Stimulated activated CD8-positive, alpha-beta memory T cell treated with anti-CD3 and anti-CD28 coated beads, Interleukin-4, amount 100 ng/mL, for 1 hour (primary cell): ENCODE measurements at places on chromosomes 16 and 17.
A peak's percentile ranks its signal among the peaks of the same experiment; 100 is the strongest.

DNA sequence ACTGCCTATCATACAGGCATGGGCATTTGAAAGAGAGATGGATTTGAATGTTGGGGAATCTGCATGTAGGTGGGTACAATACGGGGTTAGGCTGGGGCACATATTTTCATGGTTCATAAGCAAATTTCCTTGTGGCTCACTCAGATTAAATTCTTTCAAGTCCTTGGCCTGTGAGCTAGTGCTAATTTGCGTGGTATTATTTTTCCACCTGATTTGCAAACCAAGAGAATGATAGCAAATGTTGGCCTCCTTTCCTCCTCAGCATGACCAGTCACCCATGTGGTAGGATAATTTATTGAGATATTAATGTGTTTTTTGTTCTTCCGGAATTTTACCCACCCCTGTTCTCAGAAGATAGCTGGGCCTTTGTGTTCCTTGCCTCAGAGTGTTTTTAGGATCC, 22.9 kb downstream of the FAM20A start:
- DNase-seq, result no peak

- DNase-seq, result no peak
Observed at GRCh38 chr16:27080895-27081294, 14.2 kb downstream of the C16orf82 start.

- no peak for DNase-seq
Observed at GRCh38 chr17:15981208-15981607, 18.3 kb downstream of the ZSWIM7 start.

- DNase-seq, result no peak
Observed at GRCh38 chr17:80327518-80327917, 66.9 kb downstream of the RNF213 start.

GRCh38 chr17:79528592-79529125, 82.2 kb downstream of the RBFOX3 start:
- DNase-seq, result no peak

- DNase-seq, result no peak
Observed at GRCh38 chr16:75204410-75204758, 2.6 kb downstream of the CTRB2 start.

GRCh38 chr16:10016752-10017151, 165.5 kb downstream of the GRIN2A start:
- DNase-seq, result no peak

GRCh38 chr17:38704606-38705522, at the start of gene MLLT6:
Gene MLLT6, plus strand, starts transcription at chr17:38705273. Its CDS starts 360 bp downstream, at chr17:38705633.
- no peak for DNase-seq

DNA sequence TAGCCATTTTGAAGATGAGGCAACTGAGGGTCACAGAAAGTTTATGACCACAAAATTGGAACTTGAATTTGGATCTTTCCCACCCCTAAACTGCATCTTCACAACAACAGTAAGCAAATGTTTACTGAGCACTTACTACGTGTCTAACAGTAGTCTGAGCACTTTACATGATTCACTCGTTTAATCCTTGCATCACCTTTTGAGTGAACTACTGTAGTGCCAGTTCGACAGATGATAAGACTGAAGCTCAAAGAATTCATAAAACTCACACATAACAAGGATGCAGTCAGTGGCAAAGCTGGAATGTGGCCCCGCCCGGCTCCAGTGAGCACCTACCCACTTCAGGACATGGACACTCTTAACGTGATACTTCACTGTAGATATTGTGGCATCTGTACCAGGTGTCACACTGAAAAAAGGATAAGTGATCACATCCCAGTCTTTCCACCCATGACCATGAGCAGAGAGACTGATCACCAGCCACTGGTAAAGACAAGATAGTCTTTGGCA, 36.0 kb upstream of the HLF start:
- no peak for DNase-seq

DNA sequence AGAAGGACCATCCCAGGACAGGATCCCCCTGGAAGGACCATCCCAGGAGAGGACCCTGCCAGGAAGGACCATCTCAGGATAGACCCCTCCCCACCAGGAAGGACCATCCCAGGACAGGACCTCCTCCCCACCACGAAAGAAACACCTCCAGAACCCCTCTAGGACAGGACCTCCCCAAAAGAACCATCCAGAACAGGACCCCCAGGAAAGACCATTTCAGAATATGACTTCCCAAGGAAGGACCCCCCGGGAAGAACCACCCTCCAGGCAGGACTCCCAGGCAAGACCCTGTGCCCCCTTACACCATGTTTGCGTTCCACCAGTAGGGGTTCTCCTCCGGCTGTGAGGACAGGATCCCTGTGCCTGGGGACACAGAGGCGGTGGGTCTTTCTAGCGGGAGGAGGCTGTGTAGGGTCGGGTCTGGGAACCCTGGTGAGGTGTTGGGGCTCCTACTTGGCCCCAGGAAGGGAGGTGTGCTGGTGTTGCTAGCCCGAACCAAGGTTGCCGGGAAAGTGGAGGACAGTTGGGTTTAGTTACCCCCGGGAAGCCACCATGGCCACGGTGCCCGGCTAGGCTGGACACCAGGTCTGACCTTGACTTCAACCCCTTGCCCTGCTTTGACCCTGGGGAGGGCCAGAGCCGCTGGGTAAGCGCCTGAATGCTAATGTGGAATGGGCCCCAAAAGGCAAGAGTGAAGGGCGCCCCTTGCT, 2.2 kb downstream of the NOTUM start:
- DNase-seq, result no peak

DNA sequence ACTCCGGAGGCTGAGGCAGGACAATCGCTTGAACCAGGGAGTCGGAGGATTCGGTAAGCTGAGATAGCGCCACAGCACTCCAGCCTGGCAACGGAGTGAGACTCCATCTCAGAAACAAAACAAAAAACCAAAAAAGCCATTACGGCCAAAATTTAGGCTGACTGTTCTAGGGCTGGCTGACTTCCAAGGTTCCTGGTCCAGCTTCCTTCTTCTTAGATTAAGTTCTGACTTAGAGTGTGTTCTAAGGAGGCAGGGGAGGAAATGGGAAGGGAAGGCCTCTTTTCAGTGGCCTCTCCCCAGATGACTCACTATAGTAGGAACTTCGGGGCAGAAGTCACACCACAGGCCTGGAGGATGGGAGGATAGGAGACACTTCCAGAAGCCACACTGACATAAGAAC, 27.7 kb upstream of the CLEC18B start:
- no peak for DNase-seq

- no peak for DNase-seq
Observed at GRCh38 chr17:48548523-48549280, 3.8 kb upstream of the HOXB2 start.

DNA sequence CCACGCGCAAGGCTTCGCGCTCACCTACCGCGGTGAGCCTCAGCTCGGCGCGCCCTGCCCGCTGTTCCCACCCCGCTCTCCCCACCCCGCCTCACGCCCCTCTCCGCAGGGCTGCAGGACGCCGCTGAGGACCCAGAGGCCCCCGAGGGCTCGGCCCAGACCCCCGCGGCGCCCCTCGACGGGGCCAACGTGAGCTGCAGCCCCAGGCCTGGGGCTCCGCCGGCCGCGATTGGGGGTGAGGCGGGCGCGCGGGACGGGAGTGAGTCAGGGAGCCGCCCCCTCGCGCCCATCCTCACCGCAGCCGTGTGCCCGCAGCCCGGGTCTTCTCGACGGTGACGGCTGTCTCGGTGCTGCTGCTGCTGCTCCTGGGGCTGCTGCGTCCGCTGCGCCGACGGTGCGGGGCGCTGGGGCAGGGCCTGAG, 1.9 kb upstream of the PAQR4 start:
- no peak for DNase-seq

GRCh38 chr17:30376621-30377452, 1.9 kb upstream of the CPD start:
- DNase-seq, result no peak

- no peak for DNase-seq
Observed at GRCh38 chr17:29169806-29170591, 10.2 kb downstream of the MYO18A start.

DNA sequence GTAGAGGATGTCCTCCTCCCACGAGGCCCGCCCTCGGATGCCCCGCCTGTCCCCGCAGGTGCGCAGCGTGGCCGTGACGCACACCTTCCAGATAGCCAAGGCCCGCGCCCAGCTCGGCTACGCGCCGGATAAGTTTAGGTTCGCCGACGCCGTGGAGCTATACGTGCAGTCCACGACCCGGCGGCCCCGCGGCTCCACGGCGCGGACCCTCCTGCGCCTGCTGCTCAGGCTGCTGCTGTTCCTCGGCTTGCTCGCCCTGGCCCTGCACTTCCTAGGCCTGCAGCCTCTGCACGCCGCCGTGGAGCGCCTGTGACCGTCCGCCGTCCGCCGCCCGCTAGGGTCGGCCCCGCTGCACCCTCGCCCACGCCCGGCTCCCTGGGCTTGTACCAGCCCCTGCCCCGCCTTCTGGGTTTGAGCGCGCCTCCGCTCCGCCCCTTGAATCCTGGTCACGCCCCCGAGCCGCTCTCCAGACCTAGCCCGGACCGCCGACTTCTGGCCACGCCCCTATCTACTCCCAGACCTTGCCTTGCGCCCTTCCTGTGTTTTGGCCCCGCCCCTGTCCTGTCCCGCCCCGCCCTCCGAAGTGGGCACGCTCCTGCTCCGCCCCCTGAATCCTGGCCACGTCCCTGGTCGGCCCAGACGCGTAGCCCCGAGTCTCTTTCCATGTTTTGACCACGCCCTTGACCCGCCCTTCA, 15.8 kb upstream of the EEF2K start:
- DNase-seq, result peak; percentile 62

DNA sequence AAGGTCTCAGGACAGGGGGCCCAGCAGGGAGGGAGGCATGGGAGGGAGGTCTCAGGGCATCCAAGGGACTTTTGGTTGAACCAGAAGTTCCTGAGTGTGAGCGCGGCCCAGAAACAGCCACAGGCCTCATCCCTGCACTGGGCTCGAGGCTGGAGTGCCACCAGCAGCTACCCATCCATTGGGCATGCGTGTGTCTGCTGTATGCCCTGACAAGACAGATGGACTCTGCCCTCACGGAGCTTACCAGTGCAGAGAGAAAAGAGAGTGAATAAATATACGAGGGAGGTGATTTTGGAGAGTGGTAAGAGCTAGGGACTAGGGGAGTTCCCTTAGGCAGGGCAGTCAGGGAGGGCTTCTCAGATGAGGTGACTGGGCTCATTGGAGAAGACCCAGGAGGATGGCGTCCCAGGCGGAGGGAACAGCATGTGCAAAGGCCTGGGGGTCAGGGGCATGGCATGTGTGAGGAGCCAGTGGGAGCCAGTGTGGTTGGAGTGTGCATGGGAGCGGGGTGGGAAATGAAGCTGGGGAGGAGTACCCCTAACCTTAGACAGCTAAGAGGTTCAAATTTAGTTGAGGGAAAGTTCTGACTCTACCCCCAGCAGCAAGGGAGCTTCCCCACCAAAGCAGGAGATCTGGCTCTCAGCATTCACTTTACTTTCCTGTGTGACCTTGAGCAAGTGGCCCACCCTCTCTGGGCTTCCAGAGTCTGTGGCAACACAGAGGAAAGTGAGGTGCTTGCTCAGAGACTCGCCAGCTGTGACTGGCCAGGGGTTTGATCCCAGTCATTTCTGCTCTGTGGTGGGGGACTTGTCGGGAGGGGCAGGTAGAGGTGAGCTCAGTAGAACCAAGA, 74.7 kb downstream of the SREBF1 start:
- DNase-seq, result no peak

DNA sequence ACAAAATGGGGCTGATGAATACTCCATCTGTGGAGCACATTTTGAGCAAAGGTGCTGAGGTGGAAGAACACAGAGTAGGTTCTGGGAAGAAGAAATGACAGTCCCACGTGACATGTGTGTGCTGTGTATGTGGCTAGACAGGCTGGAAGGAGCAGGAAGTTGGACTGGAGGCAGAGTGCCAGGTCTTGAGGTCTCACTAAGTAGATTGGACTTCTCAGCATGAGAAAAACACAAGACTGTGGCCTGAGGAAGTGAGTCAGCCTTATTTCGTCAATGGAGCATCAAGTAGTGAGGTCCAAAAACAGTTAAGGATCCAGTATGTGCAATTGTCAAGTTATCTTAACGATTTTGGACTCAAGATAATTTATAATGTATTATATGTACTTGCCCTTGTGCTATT, 736.5 kb downstream of the KCNJ2 start:
- DNase-seq, result no peak

DNA sequence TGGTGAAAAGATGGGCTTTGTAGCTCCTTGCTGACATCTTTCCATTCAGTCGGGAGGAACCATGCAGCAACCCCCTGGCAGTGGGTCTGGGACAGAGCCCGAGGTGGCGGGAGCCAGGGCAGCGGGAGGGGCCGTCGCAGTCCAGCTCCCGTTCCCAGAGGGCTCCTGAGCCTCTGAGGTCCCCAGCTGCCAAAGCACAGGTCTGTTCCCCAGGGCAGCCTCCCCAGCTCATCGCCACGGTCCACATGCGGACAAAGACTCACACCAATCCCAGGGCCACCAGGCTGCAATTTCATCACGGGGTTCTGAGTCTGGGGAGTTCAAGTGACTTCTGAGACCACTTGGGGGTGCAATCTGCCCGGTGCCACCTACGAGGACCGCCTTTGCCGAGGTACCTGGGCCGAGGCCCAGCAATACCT, 196.0 kb downstream of the RBFOX3 start:
- no peak for DNase-seq

DNA sequence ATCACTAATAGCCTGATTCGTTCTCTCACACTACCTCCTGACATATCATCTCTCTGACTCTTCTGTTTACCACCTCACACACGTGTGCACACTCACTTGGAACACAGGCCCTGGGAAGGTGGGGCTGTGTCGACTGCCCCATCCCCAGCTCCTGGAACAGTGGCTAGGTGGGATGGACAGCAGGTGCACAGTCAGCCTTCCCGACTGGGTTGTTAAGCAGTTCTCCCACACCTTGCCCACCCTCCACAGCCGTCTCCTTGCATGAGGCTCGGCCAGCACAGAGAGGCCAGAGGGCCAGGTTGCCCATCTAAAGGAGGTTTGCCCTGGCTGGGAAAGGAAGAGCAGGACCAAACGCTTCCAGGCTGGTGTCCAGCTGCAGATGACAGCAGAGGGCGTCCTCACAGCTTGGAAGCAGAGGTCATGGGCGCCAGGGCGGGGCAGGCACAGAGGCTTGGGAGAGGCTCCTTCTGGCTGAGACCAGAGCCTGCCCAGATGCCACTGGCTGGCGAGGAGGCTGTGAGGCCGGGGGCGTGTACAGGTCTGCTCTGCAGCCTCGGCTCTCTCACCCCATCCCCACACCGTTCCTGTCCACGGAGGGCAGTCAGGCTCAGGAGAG, 92.8 kb downstream of the AMFR start:
- DNase-seq, result no peak

DNA sequence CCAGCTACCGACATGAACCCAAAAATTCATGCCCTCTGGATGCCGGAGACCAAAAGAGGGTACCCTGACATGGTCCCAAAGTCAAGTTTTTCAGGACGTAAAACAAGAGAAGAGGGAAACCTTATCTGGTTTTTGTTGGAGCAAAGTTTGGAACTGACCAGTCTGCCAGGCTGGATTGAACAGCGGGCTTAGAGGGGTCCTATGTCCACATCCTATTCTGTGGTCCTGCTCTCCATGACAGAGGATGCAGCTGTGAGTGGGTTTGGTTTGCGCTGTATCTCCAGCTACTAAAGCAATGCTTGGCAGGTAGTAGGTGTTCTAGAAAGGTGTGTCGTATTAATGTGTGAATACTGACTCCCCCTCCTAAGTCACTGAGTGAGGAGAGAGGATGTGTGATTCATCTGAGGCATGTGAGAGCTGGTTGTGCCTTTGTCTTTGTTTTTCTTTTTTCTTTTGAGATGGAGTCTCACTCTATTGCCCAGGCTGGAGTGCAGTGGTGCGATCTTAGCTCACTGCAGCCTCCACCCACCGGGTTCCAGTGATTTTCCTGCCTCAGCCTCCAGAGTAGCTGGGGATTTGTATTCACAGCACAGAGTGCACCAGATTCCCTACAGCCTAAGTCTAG, 31.0 kb downstream of the PMM2 start:
- DNase-seq, result no peak
